Progenitor cell of endocrine pancreas (in vitro differentiated cells): ENCODE measurements at places on chromosomes 1 and 21. TPM values are rescaled to one million over a fixed set of nuclear protein-coding genes. Genes with fewer than 3 reads are reported as not detected.

- H3K4me3 ChIP-seq: no peak overlapping the region
- H3K4me1 ChIP-seq: peaks cover 8% of the 10 kb centered on the region
Observed at GRCh38 chr21:38297194-38297631, 40.4 kb downstream of the KCNJ15 start.

TMEM81 gene
- 4.8 and 5.1 TPM in 2 replicates for total RNA-seq

DNA sequence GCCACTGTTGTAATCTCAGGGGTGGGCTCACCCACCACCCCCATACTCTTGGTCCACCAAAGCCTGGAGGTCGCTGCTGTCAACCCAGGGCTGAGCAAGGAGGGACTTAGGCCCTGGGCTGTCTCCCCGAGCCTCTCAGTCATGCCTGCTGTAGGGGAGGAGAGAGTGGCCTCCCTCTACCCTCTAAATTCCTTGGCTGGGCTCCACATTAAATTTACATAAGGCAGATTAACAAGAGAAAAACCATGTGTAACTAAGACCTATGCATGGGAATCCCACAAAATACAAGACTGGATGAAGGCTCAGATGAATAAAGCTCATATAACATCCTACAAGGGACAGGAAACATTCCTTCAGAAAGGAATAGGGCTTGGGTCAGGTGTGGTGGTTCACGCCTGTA lies 1.8 kb upstream of the PIK3CD start:
- peaks cover 46% of the 10 kb centered on the region for H3K27me3 ChIP-seq
- DNase-seq: no peak
- H3K27ac ChIP-seq: no peak overlapping the region
- H3K4me1 ChIP-seq: peaks cover 2% of the 10 kb centered on the region

- H3K27ac ChIP-seq: no peak overlapping the region
- no peaks in the 10 kb centered on the region for H3K36me3 ChIP-seq
- no peaks in the 10 kb centered on the region for H3K27me3 ChIP-seq
- no peaks in the 10 kb centered on the region for H3K4me1 ChIP-seq
- no peak for DNase-seq
Observed at GRCh38 chr1:241939798-241940197, 17.8 kb upstream of the BECN2 start.

DNA sequence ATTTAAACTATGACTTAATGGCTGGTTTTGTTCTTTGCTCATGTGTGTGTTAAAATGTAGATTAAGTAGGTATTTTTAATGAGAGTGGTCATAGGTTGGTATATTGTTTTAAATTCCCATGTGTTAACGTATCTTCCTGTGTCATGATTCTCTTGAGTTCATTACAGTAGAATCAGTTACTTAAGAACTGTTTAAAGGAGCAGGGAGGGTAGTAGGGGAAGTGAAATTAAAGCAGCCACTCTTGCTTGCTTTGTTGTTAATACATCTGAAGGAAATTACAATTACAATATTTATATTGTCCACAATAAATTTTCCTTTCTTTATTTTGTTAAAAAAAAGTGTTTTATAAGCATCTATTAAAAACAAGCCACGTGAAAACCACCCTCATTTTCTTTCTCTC lies 119.2 kb upstream of the KIAA1614 start:
- DNase-seq: no peak
- no peaks in the 10 kb centered on the region for H3K4me1 ChIP-seq
- H3K4me3 ChIP-seq: no peak overlapping the region

PLPP3 gene
- 16.1 and 17.4 TPM in 2 replicates for total RNA-seq
